Stimulated activated CD4-positive, alpha-beta T cell treated with anti-CD3 and anti-CD28 coated beads, TNF-alpha, amount 100 ng/mL, for 4 hours (primary cell): ENCODE measurements at places on chromosomes 7 and 10.

DNA sequence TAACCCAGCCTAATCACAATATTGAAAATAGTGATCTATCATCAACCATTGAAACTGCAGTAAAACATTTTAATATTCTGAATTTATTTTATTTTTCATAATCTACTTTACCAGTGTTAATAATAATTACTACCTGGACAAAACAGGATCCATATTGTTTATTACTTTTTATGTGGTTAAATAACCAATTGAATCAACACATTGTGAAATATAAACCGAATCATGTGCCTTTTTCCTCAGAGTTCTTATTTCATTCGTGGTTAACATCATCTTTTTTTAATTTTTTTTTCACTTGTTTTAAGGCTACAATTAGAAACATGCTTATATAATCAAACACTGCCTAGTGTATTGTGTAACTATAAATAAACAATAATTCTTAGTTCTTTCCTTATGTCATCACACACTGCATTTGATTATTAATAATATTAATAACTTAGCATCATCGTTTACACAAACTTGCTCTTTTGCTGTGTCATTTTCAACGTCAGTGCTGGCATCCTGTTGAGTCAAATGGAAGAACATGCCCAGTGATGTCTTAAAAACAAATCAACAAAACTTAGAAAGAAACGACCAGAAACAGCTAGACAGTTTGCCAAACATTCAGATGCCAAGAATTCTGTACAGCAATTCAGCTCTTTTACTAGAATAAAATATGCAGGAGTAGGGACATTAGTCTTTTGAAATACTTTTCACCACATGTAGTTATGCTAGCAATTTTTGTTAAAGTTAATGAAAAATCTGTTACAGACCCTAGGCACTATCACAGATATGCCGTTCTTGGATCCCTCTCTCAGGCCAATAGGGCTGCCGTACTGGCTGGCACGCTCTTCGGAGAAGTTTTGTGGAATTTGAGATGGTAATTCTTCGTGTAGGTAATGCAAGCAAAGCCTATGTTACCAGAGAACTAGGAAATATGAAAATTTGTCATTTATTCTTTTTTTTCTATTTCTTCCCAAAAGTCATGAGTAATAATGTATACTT lies 330.4 kb upstream of the SEMA3A start:
- DNase-seq, result no peak

DNA sequence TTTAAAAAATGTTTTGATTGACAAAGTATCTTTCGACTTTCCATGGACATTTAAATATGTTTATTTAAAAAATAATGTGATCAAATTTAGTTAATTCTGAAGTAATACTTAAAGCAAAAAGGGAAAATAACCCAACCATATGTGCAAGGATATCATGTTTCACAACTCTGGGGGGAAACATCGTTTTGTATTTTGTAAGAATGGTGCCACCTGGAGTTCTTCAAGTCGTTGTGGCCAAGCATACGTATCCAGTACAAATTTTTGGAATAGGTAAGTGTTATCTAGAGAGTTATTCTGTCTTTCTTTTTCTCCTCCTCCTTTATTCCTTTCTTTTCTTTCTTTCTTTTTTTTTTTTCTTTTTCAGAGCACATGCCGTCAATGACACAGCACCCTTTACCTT lies 176.2 kb upstream of the CSTF2T start:
- no peak for DNase-seq

- no peak for DNase-seq
These were observed 54.9 kb downstream of the FAM241B start for GRCh38 chr10:69684981-69685353.

DNA sequence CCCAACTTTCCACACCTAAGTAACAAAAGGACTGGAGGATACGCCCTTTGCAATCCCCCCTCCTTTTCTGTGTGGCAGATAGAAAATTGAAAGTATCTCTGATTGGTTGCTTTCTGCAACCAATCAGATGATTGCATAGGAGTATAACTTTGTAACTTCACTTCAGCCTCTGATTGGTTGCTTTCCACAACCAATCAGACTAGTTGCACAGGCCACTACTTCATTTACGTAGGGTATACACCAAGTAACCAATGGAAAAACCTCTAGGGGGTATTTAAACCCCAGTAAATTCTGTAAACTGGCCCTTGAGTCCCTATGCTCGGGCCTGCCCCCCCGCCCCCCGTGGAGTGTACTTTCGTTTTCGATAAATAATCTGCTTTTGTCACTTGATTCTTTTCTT lies 1080.4 kb downstream of the CNTNAP2 start:
- DNase-seq, result no peak

- DNase-seq, result no peak
These were observed 170.8 kb upstream of the KLF14 start for GRCh38 chr7:130904792-130905191.

GRCh38 chr10:70493660-70494234 lies 15.2 kb downstream of the PALD1 start:
- no peak for DNase-seq

GRCh38 chr7:22277375-22277774 lies 79.6 kb downstream of the RAPGEF5 start:
- DNase-seq, result no peak

GRCh38 chr7:142919656-142920055 lies 13.9 kb downstream of the TRPV5 start:
- DNase-seq, result no peak

DNA sequence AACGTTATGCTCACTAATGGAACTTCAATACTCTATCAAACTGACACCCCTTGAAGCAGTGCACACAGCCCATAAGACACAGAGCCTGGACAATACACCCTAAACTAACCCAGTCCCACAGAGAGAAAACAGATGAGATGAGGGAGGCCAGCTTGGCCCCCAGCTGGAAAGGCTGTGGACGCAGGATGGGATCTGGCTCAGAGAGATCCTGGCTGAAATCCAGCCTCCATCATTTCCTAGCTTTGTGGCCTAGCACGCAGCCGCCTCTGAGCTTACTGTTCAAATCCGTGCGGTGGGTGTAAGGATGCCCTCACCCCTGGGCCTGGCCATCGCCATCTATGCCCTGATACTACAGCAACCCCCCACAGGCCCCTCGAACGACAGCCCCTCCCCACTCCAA lies 32.7 kb downstream of the SNX8 start:
- no peak for DNase-seq

- no peak for DNase-seq
These were observed 721.1 kb upstream of the C7orf33 start for GRCh38 chr7:147869456-147869855.

DNA sequence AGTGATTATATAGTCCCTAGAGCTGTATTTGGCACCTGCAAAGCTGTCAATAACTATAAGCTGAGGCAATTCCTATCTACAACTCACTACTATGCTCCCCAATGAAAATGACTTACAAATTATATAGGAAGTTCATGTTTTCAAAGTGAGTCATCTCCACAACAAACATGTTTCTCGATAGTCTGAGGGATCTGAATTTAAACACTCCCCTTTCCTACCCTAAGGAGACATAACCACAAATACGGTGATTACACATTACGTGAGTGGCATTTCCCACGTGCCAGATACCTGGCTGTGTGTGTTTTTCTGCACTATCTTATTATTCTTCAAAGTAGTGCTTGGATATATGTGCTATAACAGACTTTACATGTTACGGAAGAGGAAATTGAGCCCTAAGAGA lies 122.5 kb upstream of the C1QL3 start:
- no peak for DNase-seq

DNA sequence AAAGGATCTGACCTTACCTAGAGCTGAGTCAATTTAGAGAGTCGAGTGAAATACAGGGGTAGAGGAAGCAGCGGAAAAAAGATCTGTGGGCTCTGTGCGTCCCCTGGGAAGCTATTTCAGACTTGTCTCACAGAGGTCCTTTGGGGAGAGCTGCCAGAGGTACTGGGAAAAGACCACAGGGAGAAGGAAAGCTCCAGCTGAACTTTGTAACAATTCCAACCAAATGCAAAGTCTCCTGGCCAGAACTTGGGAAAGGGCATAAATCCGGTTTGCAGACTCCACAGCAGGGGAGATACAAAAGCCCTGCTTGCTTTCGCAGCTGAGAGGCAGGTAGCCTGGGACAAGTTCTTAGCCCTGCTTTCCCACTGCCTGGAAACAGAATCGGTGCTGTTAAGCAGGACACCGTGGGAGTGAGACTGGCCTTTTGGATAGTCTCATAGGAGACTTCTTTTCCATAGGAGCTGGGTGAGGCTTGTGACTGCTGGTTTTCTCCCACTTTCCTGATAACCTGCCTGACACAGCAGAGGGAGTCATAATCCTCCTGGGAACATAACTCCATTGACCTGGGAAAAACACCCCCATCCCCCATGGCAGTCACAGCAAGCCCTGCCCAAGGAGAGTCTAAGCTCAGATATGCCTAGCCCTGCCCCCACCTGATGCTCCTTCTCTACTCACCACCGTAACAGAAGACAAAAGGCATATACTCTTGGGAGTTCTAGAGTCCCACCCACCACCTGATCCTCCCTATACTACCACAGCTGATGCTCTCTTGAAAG lies 926.2 kb downstream of the KCNMA1 start:
- DNase-seq, result no peak

GRCh38 chr7:40232242-40232893 lies 97.6 kb downstream of the SUGCT start:
- DNase-seq, result no peak

GRCh38 chr7:55554038-55554437 lies 18.3 kb downstream of the VOPP1 start:
- no peak for DNase-seq

DNA sequence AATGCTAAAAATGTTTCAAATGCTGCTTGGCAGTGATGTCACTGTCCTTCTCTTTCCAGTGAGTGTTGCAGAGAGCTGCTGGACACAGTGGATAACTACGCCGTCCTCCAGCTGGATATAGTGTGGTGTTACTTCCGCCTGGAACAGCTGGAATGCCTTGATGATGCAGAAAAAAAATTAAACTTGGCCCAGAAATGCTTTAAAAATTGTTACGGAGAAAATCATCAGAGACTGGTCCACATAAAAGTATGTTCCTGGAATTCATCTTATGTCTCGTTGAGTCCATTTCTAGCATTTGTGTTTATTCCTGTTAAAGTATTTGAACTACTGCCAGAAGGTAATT lies 25.2 kb downstream of the NUB1 start:
- DNase-seq, result no peak

- DNase-seq, result no peak
These were observed 145.2 kb upstream of the PFKP start for GRCh38 chr10:2921956-2922680.

GRCh38 chr10:24254180-24254579 lies 45.2 kb downstream of the KIAA1217 start:
- no peak for DNase-seq

- no peak for DNase-seq
These were observed 141.7 kb downstream of the DLG5 start for GRCh38 chr10:77784856-77785255.

GRCh38 chr10:88254091-88254490 lies 329.0 kb downstream of the RNLS start:
- DNase-seq, result no peak

- no peak for DNase-seq
These were observed 900 bp downstream of the CDHR1 start for GRCh38 chr10:84195044-84195830.

GRCh38 chr10:99667108-99667751 lies 7.9 kb downstream of the ENTPD7 start:
- DNase-seq, result no peak

GRCh38 chr10:107409522-107409921 lies 245.0 kb upstream of the SORCS1 start:
- DNase-seq, result no peak

- DNase-seq, result no peak
These were observed 293.0 kb upstream of the AKR1E2 start for GRCh38 chr10:4532976-4533375.

DNA sequence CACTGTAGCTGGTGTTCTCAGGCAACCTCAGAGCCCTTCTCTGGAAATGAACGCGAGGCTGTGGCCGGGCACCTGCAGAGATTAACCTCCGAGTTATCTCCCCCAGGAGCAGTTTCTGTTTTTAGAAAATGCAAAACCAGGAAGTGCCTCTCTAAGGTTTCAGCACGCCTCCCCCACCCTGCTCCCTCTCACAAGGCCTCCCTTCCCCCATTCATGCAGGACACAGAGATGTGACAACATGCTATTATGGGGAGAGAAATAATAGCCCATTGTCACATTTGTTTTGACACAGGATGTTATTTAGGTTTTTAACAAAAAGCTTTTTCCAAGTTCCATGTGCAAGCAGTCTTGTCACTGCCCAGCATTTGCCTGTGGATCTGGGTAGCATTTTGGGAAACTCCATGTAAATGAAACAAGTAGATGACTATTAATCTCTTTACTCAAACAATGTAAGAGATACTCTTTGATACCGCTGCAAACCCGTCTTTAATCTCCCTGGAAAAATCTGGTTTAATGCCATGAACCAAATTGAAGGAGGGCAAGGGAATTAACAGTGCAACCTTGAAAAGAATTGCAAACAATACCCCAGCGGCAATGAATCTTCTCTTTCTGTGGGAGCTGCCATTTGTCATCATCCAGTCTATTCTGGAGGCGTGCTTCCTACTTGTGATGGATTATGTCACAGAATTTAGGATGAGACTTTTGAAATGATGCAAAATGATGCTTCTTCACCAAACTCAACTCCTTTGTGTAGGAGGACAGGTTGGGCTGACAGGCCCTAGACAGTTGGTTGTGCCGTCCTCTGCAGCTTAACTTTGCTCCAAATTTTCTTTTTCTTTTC lies 86.5 kb upstream of the NMT2 start:
- no peak for DNase-seq

- no peak for DNase-seq
These were observed 562.3 kb upstream of the COBL start for GRCh38 chr7:51878865-51879264.

GRCh38 chr7:116500078-116500853 lies 728 bp downstream of the CAV2 start:
- DNase-seq, result no peak

DNA sequence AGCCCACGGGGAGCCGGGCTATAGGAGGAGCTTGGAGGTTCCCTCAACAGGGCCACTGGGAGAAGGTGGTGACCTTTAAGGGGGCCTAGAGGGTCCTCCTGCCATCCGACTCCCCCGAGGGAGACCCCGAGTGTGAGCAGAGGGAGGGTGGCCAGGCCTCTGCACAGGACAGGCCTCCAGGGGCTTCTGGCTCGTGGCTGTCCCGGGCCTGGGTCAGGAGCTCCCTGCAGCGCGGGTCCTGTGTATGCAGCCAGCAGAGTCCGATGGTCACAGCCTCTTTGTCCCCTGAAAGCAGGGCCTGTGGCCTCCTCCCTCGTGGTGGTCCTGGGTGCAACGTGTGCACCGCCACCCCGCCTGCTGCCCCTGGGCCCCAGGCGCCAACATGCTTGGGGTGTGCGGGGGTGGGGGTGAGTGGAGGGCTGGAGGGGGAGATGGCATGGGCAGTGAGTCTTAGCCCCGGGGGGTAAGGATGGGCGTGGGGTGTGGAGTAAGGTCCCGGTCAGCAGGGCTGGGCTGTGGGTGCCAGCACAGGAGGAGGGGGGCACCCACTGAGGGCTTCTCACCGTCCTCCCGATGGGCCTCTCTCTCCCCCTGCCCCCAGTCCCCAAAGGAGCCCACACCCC lies 27.1 kb downstream of the UNCX start:
- DNase-seq, result no peak

DNA sequence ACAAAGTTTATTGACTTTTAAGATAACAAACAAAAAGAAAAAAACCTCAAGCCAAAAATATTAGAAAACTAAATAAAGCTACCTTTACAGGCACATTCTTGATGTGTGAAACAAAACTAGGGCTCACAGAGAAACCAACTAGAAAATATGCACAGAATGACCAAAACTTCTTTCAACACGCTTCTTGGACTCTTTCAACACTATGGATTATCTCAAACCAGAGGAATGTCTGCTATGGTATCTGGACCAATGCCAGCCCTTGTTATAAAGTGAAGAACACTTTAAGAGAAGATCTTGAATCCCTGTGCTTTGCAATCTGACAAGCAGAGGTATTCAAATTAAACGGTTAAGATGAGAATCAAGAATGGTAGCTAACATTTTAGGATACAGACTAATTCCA lies 76.6 kb downstream of the DNAJC1 start:
- no peak for DNase-seq
